ENCODE measurements at places on chromosomes 13 and 19. TPM values are rescaled to one million over a fixed set of nuclear protein-coding genes. Genes with fewer than 3 reads are reported as not detected.
A peak's percentile ranks its signal among the peaks of the same experiment; 100 is the strongest.

DNA sequence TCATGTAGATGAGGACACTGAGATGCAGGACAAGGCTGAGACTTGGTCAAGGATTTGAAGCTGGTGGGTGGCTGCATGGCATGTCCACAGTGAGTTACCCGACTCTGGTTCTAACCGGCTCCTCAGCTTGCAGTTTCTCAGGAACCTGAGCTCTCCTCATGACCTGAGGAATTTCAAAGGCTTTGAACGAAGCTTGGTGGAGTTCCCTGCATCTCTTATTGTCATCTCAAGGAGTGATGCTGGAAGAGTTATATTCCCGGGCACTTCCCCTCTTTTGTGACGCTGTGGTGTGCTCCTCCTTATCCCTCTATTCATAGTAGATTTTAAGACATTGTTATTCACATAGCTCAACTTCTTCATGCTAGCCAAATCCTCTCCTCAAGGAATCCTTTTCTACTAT is 500.1 kb upstream of the HTR2A start:
- no peak for DNase-seq

GRCh38 chr13:60211548-60211947 is 47.8 kb upstream of the DIAPH3 start:
- DNase-seq = no peak

DNA sequence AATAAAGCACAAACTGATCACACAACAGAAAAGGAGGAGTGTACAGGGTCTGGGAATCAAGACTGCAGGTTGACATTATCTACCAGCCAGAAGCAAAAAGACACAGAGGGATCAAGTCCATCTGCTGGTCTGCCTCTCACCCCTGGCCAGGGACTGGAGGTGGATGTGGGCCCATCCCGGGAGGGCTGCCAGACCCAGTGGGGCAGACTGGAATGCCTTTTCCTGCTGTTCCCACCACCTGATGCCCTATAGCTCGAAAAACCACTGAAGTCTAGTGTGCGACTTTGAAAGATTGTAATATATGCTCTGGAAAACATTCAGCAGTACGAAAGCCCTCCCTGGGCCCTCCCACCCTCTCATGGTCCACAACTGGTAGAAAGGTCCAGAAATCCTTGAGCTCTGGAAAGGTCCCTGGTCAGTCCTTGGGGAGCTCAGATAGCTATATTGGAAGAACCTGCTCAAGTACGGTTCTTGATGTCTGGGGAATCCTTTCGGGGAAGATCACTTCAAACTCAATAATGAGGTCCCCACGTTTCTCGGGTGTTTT is 2.6 kb downstream of the DNAJB1 start:
- DNase-seq = no peak

- DNase-seq = peak; percentile 93
Observed at GRCh38 chr13:95607366-95607765, 37.1 kb downstream of the DZIP1 start.

DNA sequence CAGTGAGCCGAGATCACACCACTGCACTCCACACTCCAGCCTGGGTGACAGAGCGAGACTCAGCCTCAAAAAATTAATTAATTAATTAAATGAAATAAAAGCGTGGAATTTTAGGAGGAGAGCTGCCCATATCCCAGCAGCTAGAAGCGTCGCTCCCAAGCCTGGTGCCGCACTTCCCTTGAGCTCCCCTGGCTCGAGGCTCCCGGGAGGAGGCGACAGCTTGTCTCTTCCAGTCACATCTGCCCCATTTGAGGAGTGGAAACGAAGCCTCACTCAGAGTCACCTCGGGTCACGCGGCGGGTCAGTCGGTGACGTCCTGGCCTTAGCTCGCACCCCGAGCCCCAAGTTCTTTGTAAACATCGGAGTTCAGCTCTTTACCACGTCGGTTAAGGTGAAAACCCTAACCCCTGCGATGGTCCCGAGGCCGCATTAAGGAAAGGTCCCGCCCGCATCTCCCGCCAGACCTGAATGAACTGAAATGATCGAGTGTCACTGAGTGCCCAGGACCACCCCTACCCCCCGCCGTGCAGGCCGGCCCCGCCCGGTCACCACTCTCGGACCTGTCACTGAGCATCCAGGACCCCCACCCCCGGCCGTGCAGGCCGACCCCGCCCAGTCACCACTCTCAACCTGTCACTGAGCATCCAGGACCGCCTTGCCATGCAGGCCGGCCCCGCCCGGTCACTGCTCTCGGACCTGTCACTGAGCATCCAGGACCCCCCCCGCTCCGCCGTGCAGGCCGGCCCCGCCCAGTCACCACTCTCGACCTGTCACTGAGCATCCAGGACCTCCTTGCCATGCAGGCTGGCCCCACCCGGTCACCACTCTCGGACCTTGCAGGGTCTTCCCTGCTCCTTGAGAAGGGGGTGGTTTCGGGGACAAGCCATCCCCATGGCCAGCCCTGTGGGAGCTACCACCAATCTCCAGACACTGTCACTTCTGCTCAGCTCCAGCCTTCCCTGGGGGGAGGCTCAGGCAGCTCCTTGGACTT is 176.9 kb downstream of the KDM4B start:
- DNase-seq = no peak

GRCh38 chr19:31073485-31074198 is 275.6 kb downstream of the TSHZ3 start:
- DNase-seq = no peak

DNA sequence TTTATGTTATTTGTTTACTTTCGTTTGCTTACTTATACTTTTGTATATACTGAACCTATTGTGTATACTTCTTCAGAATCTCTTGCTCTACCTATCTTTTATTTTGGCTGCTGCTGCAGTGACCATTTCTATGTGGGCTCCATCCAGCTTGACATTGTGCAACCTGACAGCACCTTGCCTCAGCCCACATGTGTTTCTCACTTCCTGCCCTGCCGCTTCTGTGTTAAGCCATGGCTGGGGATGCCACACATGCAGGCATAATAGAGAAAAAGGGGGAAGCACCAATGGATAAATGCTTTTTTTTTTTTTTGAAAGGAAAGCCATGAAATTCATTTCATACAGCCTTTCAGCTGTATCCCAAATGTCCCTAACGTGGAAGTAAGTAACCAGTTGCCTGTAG is 147.6 kb downstream of the RBM26 start:
- no peak for DNase-seq

DNA sequence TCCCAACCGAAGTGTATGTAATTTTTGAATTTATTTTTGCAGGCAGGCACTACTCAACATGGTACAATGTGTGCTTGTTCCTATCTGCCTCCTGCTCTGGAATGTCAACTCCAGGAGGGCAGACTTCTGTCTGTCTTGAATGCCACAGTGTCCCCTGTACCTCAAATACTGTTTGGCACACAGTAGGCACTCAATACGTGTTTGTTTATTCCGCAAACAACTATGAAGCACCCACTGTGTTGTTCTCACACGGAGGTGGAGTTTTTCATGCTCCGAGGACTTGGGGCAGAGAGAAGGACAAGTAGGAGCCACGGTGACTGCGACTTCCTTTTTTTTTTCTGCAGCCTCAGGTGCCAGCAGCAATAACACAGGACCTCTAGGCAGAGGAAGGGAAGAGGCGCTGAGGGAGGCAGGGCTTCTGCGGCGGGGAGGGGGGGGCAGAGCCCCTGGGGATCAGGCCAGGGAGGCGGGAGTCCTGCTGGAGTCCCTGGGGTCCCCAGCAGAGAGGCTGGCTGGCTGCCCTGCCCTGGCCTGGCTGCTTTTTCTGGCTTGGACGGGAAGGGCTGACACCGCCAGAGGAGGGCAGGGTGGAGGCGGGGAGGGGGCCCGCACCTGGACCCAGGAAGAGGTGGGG is 29.3 kb upstream of the TNFAIP8L1 start:
- DNase-seq = no peak

- DNase-seq = no peak
Observed at GRCh38 chr13:111521691-111522229, 201.3 kb downstream of the TEX29 start.

- peak; percentile 13 for DNase-seq
Observed at GRCh38 chr19:46118136-46118535, 6.4 kb downstream of the IGFL3 start.

The WTIP gene
- total RNA-seq = 38.0 TPM

The DNAAF3 gene
- total RNA-seq = 2.9 TPM

The PRSS57 gene
- total RNA-seq = not detected

The PNMA8A gene
- total RNA-seq = 15.4 TPM

The HIPK4 gene
- not detected for total RNA-seq

All from renal cortical epithelial cell (primary cell).